SK-N-SH (cell line): ENCODE measurements at places on chromosomes 4 and X. TPM values are rescaled to one million over a fixed set of nuclear protein-coding genes. Genes with fewer than 3 reads are reported as not detected.

Gene FAM133A
- 0.03 and 0.05 TPM in 2 replicates for polyA plus RNA-seq

Gene ZNF157
- 0.12 and 0.23 TPM in 2 replicates for polyA plus RNA-seq

- peaks cover 35% of the 10 kb centered on the region for H3K36me3 ChIP-seq
- no peaks in the 10 kb centered on the region for H3K4me1 ChIP-seq
- DNase-seq: no peak
- H3K4me3 ChIP-seq: no peak overlapping the region
Observed at GRCh38 chr4:186196063-186196462, 4.7 kb downstream of the CYP4V2 start.

DNA sequence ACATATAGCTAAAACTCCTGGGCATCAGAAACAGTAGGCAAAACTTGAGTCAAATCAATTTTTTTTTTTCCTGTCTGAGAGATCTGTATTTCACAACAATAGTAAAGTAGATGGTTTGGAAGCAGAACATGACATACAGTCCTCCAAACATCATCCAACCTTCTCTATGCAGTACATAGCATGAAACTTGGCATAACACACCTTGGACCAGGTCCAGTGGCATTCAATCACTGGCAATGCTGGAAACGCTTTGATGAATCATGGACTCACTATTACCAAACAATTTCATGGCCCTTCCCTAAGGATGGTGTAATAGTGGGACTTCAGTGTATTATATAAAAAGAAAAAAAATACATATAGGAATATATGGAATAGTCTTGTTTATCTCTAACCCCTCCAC, 154.6 kb downstream of the FMR1NB start:
- H3K27ac ChIP-seq: no peak overlapping the region
- H3K4me1 ChIP-seq: no peaks in the 10 kb centered on the region
- H3K36me3 ChIP-seq: no peaks in the 10 kb centered on the region
- no peak overlapping the region for H3K4me3 ChIP-seq

Gene MGAT4D
- not detected in 2 replicates for polyA plus RNA-seq

DNA sequence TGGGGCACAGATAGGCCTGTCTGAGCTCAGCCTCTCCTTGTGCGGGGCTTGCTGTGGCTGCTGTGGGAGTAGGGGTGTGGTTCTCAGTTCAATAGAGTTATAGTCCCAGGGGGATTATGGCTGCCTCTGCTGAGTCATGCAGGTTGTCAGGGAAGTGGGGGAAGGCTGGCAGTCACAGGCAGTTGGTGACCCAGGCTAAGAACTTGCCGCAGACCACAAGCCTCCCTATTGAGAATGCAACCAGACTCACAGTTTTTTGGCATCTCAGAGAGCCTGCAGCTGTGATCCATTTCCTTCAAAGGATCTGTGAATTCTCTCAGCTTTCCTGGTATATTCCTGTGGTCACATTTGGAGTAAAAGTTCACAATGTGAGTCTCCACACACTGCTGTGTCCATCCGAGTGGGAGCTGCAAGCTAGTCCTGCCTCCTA, 364.9 kb downstream of the ZNF674 start:
- no peaks in the 10 kb centered on the region; the same call in 1 of the 2 replicates for H3K4me1 ChIP-seq
- no peak for DNase-seq
- H3K27ac ChIP-seq: peak overlapping the region; percentile 60; the same call in 1 of the 2 replicates
- no peak overlapping the region for H3K4me3 ChIP-seq
- H3K27me3 ChIP-seq: no peaks in the 10 kb centered on the region
- H3K36me3 ChIP-seq: no peaks in the 10 kb centered on the region

GRCh38 chr4:130288576-130288975, 1192.6 kb downstream of the C4orf33 start:
- H3K4me3 ChIP-seq: no peak overlapping the region
- H3K36me3 ChIP-seq: no peaks in the 10 kb centered on the region
- no peaks in the 10 kb centered on the region for H3K27me3 ChIP-seq
- H3K4me1 ChIP-seq: no peaks in the 10 kb centered on the region
- no peak for DNase-seq
- no peak overlapping the region for H3K27ac ChIP-seq

Gene GRIA2
- polyA plus RNA-seq: 0.16 and 1.1 TPM in 2 replicates

GRCh38 chrX:45771114-45771513, 570.4 kb upstream of the DIPK2B start:
- H3K4me1 ChIP-seq: peaks cover 33% of the 10 kb centered on the region

- peaks cover 31% of the 10 kb centered on the region for H3K27me3 ChIP-seq
- H3K36me3 ChIP-seq: no peaks in the 10 kb centered on the region
- H3K4me1 ChIP-seq: no peaks in the 10 kb centered on the region
- H3K27ac ChIP-seq: no peak overlapping the region
- H3K4me3 ChIP-seq: no peak overlapping the region
Observed at GRCh38 chr4:1072830-1073446, 40.4 kb downstream of the RNF212 start.

DNA sequence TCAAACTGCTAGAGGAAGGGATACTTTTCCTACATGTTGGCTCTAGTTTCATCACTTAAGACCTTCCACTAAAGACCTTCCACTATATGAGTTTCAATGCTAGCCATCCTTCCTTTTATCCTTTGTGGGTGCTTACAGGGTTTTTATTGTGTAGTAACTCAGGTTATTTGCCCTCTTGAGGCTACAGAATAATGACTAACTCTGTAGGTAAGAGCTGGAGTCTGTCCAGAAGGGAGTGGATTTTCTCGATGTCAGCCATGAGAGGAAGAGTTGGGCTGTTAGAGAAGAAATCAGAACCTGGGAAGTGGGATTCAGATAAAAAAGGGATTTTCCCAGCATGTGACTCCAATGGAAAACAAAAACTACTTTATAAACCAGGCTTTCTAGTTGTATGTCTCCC, 27.5 kb upstream of the HERC5 start:
- no peak for DNase-seq
- no peak overlapping the region for H3K27ac ChIP-seq
- H3K36me3 ChIP-seq: no peaks in the 10 kb centered on the region
- no peak overlapping the region for H3K4me3 ChIP-seq
- H3K27me3 ChIP-seq: no peaks in the 10 kb centered on the region

- no peak overlapping the region for H3K27ac ChIP-seq
- H3K4me3 ChIP-seq: no peak overlapping the region
- no peaks in the 10 kb centered on the region for H3K4me1 ChIP-seq
- no peak for DNase-seq
- no peaks in the 10 kb centered on the region for H3K36me3 ChIP-seq
- no peaks in the 10 kb centered on the region for H3K27me3 ChIP-seq
Observed at GRCh38 chrX:150575419-150575814, 7.0 kb downstream of the MTM1 start.

GRCh38 chrX:110836982-110837381, 41.4 kb upstream of the CHRDL1 start:
- peaks cover 6% of the 10 kb centered on the region; the same call in 1 of the 2 replicates for H3K27me3 ChIP-seq
- H3K36me3 ChIP-seq: no peaks in the 10 kb centered on the region
- DNase-seq: peak; percentile 22
- H3K4me1 ChIP-seq: no peaks in the 10 kb centered on the region
- no peak overlapping the region for H3K27ac ChIP-seq
- no peak overlapping the region for H3K4me3 ChIP-seq

DNA sequence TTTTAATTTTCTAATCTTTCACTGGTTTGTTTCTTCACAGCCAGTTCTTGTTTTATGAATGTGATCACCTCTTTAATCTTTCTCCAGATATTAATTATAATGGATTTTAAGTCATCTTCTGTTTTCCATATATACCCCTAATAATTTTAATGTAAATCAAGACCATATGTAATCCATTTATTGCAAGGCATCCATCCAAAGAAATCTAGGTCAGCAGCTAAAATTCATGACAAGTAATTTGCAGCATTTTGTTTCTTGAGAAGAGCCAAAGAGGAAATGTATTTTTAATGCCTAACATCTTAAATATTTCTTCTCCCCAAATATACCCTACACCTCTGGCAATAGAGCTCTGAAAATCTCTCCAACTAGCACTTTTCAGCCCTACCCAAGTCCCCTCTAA, 81.1 kb downstream of the SUPT20HL2 start:
- H3K4me1 ChIP-seq: no peaks in the 10 kb centered on the region
- H3K4me3 ChIP-seq: no peak overlapping the region
- no peak overlapping the region for H3K27ac ChIP-seq
- no peaks in the 10 kb centered on the region for H3K36me3 ChIP-seq
- DNase-seq: no peak

DNA sequence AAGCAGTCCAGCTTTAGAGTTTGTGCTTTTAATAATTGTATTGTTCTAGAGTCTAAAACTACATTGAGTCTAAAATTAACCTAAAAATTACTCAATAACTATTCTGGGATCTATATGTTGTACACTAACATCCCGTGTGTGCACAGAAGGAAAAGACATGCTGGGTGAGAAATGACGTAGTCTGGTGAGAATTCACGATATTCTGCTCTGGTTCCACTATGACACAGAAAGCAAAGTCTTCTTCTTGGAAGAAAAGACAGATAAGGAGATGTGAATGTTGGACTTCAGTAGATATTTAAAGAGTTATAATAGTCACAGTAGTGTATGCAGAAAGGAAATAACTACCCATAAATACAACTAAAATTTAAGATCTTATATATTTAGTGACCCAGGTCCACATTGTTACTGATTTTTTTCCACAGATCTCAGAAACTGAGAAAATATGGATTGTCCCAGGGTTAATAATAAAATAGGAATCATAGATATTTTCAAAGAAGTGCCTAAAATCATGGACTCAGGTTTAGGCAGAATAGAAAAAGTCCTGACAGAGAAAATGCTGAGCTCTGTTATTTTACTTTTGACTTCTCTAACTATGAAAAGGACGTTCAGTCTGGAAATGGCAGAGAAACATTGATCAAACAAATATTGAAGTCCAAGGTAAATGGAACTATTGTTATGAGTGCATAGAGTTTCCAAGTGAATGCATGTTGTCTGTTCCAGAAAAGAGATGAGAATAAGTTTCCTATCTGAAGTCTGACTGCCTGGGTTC, 170.7 kb downstream of the ANKRD50 start:
- DNase-seq: no peak
- H3K4me1 ChIP-seq: no peaks in the 10 kb centered on the region
- no peaks in the 10 kb centered on the region for H3K27me3 ChIP-seq
- no peak overlapping the region for H3K4me3 ChIP-seq

GRCh38 chrX:139204898-139205667, 325.5 kb upstream of the F9 start:
- peak overlapping the region; percentile 41 for H3K4me3 ChIP-seq
- no peaks in the 10 kb centered on the region for H3K36me3 ChIP-seq
- peak; percentile 27 for DNase-seq
- peaks cover 29% of the 10 kb centered on the region for H3K27me3 ChIP-seq
- no peaks in the 10 kb centered on the region for H3K4me1 ChIP-seq

GRCh38 chrX:11759172-11759460, 1.1 kb downstream of the MSL3 start:
- H3K36me3 ChIP-seq: peaks cover 35% of the 10 kb centered on the region
- peak overlapping the region; percentile 68 for H3K4me3 ChIP-seq
- no peak for DNase-seq
- peak overlapping the region; percentile 77 for H3K27ac ChIP-seq
- H3K27me3 ChIP-seq: no peaks in the 10 kb centered on the region

GRCh38 chrX:82161195-82161594, 959.3 kb downstream of the SH3BGRL start:
- no peak for DNase-seq
- H3K4me1 ChIP-seq: no peaks in the 10 kb centered on the region
- H3K4me3 ChIP-seq: no peak overlapping the region
- H3K36me3 ChIP-seq: no peaks in the 10 kb centered on the region

DNA sequence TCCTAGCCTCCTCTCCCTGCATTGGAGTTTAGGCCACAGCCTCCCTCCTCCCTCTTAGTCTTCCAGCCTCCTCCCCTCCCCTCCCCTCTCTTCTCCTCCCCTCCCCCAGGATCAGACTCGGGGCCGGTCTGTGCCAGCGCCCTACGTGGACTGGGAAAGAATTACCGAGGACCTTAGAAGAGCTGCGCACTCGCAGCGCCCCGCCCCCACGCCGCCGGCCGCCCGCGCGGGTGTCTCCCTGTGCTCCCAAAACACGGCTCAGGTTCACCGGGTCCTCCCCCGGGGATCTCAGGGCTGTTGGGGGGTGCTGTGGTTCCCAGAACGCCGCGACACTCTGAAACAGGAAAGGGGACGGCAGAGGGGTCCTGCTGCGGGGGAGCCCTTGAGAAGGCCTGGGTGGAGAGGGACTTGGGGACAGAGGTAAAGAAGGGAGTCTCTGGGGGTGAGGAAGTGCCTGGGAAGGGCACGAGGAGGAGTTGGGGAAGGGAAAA, 122.3 kb upstream of the TBL1X start:
- peak; percentile 90 for DNase-seq
- no peaks in the 10 kb centered on the region for H3K36me3 ChIP-seq
- peaks cover 12% of the 10 kb centered on the region for H3K4me1 ChIP-seq
- H3K4me3 ChIP-seq: no peak overlapping the region

DNA sequence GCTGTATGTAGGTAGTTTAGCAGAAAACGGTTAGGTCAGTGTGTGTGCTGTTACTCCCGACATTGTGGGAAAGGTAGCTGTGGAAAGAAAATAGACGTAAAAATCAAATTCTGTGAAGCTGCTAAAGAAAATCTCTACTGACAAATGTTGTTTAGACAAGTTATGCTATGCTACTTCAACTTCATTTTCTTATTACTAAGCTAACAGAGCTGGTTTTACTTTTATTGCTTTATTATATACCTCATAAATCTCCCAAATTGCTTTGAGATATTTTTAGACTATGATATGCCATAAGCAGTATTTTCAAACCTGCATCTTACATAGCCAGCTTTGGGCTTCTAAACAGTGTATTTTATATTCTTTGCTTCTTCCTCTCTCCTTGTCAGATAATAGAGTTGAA, 108.2 kb upstream of the PACRGL start:
- no peaks in the 10 kb centered on the region for H3K4me1 ChIP-seq
- DNase-seq: no peak
- peaks cover 51% of the 10 kb centered on the region; the same call in 1 of the 2 replicates for H3K36me3 ChIP-seq
- no peaks in the 10 kb centered on the region for H3K27me3 ChIP-seq
- no peak overlapping the region for H3K4me3 ChIP-seq

Gene PABPC1L2B
- polyA plus RNA-seq: 0.05 TPM in 2 replicates

DNA sequence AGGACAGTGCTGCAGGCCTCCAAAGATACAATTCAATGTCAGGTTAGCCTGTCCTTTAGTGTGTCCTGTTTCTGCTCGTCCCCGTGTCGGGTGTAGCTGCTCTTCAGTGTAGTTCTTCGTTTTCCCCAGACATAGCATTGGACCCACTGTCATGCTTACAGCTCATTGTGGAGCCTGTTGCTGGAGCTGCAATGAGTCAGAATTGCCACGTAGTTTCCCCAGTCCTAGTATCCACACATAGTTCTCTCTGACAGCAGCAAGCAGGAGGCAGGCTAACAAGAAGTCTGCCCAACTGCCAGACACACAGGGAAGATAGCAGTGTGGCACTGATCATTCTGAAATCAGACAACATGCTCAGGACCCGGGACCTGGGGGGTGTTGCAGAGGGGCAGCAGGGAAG, 49.2 kb downstream of the MOSPD2 start:
- peak overlapping the region; percentile 59 for H3K27ac ChIP-seq
- no peaks in the 10 kb centered on the region for H3K36me3 ChIP-seq
- H3K27me3 ChIP-seq: no peaks in the 10 kb centered on the region
- no peak for DNase-seq
- H3K4me3 ChIP-seq: no peak overlapping the region
- no peaks in the 10 kb centered on the region for H3K4me1 ChIP-seq

Gene PDLIM3
- polyA plus RNA-seq: 0.08 and 0.58 TPM in 2 replicates
